Activated CD8-positive, alpha-beta memory T cell treated with anti-CD3 and anti-CD28 coated beads for 1 hour (primary cell): ENCODE measurements at places on chromosomes 2 and 18.

- no peak for DNase-seq
Observed at GRCh38 chr2:213237787-213238186, 46.5 kb upstream of the SPAG16 start.

GRCh38 chr2:162085090-162085891 is 11.3 kb upstream of the DPP4 start:
- no peak for DNase-seq

DNA sequence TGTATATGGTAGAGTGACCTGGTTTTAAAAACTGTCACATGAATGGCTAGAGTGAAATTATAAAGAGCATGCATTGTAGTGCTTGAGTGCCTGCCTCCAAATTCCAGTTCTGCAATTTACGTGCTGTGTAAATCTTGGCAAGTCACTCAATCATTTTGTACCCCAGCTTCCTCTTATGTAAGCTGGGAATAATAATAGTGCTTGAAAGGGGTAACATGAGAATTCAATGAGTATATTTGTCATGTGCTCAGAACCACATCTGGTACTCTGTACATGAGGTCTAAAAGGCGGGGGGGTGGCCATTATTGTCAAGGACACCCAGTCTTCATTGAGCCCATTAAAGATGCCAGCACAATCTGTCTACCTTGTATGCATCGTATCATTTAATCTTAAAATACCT is 214.8 kb downstream of the MC4R start:
- no peak for DNase-seq

- DNase-seq: no peak
Observed at GRCh38 chr18:31880186-31880898, 62.6 kb downstream of the TRAPPC8 start.

- DNase-seq: peak; percentile 30
Observed at GRCh38 chr2:85886590-85886989, 2.2 kb downstream of the ST3GAL5 start.

GRCh38 chr2:101617796-101618195 is 79.7 kb upstream of the MAP4K4 start:
- DNase-seq: no peak

DNA sequence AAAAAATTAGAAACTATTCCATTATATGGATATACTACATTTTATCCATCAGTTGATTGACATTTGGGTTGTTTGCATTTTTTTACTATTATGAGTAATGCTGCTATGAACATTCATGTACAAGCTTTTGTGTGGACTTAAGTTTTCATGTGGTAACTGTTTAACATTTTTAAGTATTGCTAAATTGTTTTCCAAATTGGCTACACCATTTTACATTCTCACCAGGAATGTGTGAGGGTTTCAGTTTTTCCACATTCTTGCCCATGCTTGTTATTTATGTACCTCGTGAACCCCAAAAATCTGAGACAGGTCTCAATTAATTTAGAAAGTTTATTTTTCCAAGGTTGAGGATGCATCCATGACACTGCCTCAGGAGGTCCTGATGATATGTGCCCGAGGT is 3.1 kb upstream of the TXNL4A start:
- DNase-seq: no peak

DNA sequence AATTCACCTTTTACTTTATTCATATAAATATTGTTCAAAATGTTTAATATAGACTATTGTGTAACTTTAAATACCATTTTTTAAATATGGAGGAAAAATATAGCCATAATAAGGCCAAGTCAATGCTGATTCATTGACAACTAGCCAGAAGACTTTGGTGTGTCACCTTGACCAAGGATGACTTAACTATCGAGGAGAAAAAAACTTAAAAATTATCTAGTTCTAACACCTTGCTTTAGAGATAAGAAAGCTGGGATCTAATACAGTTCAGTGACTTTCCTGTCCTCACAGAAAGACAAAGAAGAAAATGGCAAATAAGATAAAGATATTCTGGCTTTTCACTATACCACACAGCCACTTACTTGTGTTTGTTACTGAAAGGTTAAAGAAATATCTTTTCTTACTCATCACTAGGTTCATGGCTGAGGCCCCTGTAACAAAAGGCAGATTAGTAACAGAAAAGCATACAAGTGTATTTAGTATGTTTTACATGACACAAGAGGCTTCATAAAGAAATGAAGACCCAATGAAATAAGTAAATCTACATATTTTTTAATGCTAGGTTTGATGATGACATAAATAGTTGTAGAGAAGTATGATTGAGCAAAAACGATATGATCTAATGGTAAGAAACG is 65.9 kb upstream of the LRRTM1 start:
- DNase-seq: no peak

GRCh38 chr2:24050041-24050979 is 769 bp downstream of the FKBP1B start:
- no peak for DNase-seq

- DNase-seq: no peak
Observed at GRCh38 chr2:30192314-30192713, 39.0 kb upstream of the LBH start.

DNA sequence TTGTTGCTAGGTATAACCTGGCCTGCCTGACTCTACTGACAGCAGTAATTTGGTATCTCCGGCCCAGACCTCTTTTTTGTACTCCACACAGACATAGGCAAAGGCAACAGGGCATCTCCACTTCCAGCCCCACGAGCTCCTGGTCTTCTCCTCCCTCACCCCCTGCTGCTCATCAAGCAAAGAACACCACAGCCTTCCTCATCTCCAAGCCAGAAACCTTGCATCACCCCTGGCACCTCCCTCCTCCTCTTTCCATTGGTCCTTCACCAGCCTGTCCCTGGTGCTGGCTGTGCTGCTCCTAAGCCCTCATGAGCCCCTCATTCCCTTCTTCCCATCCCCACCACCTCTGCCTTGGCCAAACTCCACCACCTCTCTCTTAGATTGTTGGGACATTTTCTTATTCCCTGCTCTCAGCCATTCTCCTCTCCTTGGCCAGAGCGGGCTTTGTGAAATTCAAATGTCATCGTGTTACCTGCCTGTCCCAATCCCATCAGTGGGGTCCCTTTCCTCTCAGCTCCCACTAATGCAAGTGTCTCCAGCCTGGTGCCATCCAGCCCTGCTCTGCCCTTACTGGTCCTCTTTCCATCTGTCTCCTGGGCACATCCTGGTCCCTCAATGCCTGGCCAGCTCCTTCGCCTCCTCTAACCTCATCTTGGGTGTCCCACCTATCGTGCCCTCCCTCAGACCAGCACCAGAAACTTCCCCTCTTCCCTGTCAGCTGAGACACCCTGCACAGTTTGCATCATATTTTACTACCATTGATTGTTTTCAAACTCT is 77.4 kb downstream of the INHBB start:
- DNase-seq: no peak

DNA sequence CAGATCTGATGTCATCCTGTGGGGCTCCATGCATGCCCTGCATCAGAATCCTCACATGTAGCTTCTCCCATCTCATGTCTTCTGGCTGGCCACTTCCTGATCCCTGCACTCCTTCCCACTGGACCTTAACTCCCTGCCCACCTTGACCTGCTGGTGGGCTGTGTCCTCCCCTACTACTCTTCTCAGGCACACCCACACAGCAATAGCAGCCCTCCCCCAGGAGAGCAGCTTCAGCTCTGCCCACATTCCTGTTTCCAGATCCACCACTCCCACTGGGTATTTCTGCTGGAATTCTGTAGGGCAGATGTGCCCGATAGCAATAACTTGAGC is 137.0 kb upstream of the HS6ST1 start:
- no peak for DNase-seq

- DNase-seq: no peak
Observed at GRCh38 chr2:147294825-147295392, 549.9 kb upstream of the ACVR2A start.

DNA sequence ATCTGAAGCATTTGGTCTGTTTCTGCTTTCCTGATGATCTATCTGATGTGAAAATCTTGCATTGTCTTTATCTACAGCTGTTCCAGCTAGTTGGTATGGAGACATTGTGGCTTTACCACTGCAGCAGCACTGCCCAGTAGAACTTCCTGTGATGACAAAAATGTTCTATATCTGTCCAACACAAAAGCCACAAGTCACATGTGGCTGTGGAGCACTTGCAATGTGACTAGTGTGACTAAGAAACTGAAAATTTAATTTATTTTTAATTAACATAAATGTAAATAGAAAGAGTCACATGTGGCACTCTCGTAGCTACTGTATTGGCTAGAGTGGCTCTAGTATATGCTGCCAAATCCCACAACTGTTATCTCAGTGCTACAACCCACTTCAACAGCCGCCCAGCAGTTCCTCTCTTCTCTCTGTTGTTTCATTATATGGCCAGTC is 425.7 kb downstream of the SETBP1 start:
- DNase-seq: no peak

GRCh38 chr2:154400563-154401290 is 297.8 kb upstream of the KCNJ3 start:
- DNase-seq: no peak

DNA sequence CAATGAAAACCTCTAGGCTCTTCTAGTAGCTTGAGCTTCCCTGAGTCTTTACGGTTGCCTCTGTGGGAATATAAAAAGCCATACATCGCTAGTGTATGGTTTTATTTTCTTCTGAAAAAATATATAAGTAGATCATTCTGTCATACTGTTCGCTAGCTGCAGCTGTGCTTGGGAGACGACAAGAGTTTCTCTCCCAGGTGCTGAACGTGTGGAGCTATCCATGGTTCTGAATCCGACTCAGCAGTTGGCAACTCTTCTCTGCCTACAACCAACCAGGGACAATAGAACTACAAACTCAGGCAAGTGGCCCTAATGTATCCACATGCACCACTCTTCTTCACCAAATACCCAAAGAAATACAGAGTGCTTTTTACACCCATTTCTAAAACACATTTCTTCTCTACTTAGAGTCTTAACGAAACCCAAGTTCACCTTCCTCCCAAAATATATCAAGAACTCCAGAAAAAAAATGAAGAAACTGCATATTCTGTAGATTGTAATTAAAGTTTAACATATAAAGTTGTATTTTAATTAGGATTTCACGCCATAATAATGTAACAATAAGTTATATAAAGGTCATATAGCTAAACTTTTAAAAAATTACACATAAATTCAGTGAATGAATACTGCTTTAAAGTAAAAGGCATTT is 2.2 kb upstream of the KCNH7 start:
- no peak for DNase-seq

DNA sequence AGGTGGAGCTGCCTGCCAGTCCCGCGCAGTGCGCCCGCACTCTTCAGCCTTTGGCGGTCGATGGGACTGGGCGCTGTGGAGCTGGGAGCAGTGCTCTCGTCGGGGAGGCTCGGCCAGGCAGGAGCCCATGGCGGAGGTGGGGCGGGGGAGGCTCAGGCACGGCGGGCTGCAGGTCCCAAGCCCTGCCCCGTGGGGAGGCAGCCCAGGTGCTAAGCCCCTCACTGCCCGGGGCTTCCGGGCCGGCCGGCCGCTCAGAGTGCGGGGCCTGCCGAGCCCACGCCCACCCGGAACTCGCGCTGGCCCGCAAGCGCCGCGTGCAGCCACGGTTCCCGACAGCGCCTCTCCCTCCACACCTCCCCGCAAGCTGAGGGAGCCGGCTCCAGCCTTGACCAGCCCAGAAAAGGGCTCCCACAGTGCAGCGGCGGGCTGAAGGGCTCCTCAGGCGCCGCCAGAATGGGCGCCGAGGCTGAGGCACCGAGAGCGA is 316.4 kb downstream of the RND3 start:
- no peak for DNase-seq

DNA sequence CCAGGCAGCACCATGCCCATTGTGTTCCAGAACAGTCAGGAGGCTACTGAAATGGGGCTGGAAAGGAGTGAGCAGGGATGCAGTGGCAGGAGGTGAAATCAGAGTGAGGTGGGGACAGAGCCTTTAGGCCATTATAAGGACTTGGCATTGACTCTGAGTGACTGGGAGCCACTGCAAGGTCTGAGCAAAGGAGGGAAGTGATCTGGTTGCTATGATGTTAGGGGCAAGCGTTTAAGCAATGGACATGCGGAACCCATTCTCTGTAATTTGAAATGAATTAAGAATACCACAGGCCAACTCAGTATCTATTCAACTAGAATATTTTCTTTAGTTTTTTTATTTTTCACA is 98.2 kb downstream of the DPP4 start:
- no peak for DNase-seq

GRCh38 chr2:230068651-230069055 is at the start of gene SLC16A14:
Gene SLC16A14 (minus strand): TSS chr2:230068924. CDS start chr2:230059352, 9,572 bp downstream.
- DNase-seq: no peak

- no peak for DNase-seq
Observed at GRCh38 chr2:2326068-2327040, 4.7 kb downstream of the MYT1L start.

GRCh38 chr2:64866797-64867196 is 122.4 kb upstream of the SLC1A4 start:
- no peak for DNase-seq

DNA sequence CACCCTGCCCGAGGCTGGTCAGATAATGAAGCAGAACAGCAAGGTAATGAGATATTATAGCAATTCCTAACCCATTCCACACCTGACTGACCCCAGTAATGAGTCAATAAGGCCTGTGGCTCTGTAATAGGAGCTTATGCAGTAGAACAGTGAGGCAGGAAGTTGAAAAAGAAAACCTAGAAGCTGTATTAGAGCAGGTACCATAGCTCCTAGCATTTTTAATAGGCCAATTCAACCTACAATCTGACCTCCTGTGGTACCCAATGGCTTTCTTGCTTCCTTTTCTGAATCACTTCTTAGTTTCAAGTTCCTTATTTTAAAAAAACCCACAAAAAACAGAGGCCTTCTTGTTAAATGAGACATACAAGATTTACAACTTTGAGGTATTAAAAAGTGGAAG is 43.6 kb upstream of the MAP2 start:
- no peak for DNase-seq

GRCh38 chr2:60424233-60424632 is 129.2 kb downstream of the BCL11A start:
- DNase-seq: no peak

DNA sequence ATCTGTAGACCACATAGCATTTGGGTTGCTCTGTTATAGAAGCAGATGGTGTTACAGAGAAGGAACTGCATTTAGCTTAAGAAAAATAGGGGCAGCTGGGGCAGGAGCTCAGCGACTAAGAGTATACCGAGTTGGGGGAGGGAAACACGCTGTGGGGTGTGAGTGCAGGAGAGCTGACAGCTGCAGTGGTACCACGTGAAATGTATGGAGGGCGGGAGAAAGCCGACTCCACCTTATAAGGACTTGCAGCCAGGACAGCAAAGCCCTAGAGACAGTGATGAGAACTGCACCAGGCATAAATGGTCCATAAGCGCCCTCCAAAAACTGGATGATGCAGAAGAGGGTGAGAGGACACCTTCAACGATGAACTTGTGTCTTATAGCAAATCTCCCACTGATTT is 237.6 kb downstream of the PRKCE start:
- no peak for DNase-seq

- DNase-seq: peak; percentile 48
Observed at GRCh38 chr2:25286025-25286400, 55.7 kb downstream of the DNMT3A start.

- DNase-seq: no peak
Observed at GRCh38 chr18:58630071-58630470, 1.2 kb upstream of the ALPK2 start.

- no peak for DNase-seq
Observed at GRCh38 chr2:108554528-108554927, 20.3 kb downstream of the LIMS1 start.

DNA sequence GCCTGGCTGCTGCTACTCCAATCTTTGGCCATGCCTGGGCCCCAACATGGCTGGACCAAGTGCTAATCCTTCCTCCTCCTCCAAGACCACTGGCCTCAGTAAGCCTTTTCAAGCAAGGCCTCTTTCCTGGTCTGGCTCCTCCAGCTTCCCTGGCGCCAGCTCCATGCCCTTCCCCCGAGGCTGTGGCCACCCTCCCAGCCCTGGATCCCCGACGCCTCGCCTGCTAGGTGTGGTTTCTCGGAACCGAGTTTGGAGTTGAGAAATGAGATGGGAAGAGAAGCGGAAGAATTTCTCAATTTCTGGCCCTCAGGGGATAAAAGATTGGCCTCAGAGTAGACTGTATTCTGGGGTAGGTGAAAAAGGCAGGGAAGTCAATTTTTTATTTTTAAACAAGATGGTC is 46.4 kb downstream of the ADCY3 start:
- DNase-seq: no peak
